ENCODE measurements at places on chromosomes 6 and 20. TPM values are rescaled to one million over a fixed set of nuclear protein-coding genes. Genes with fewer than 3 reads are reported as not detected.

The ZNF831 gene
- 0.08 TPM for total RNA-seq

The IER3 gene
- 11.4 TPM for total RNA-seq

The MTFR2 gene
- total RNA-seq: 0.24 TPM

The TMEM244 gene
- total RNA-seq: not detected

The SMAP1 gene
- 27.7 TPM for total RNA-seq

The CCN5 gene
- total RNA-seq: 15.8 TPM

The SDC4 gene
- 80.7 TPM for total RNA-seq

The MARCKS gene
- 23.0 TPM for total RNA-seq

The KCNQ2 gene
- total RNA-seq: 0.89 TPM

Measured in Right ventricle myocardium superior (tissue), 1 donor.